ENCODE measurements at places on chromosomes 16 and 17.

DNA sequence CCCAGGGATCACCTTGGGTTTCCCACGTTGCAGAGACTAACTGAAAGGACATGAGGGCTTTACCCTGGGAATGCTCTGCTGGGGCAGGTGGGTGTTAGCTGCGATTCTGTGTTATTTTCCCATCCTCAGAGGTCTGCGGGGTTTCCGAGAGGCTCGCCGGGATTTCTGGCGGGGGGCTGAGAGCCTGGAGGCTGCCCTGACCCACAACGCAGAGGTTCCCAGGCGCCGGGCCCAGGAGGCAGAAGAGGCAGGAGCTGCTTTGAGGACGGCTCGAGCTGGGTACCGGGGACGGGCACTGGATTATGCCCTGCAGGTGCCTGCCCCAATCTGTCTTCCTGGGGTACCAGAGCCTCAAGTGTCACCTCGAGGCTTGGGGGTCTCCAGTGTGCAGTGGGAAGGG lies 6.9 kb downstream of the ACAP1 start:
- DNase-seq = no peak

DNA sequence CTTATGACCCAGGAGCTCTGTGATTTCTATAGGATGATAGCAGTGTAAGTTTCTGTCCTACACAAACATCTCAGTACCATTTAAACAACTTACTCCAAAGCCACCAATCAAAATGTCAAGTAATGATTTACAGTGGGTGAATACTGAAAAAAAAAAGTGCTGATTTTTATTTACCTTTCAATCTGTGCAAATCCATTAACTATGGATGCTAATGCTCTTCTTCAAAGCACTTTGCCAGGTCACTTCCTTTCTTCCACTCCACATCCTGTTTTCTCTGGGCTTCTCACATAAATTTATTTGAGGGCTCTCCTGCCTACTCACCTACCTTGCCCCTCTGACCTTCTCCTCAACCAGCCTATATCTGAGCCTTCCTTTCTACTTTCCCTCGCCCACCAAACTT lies 101.6 kb downstream of the SKAP1 start:
- DNase-seq = no peak

DNA sequence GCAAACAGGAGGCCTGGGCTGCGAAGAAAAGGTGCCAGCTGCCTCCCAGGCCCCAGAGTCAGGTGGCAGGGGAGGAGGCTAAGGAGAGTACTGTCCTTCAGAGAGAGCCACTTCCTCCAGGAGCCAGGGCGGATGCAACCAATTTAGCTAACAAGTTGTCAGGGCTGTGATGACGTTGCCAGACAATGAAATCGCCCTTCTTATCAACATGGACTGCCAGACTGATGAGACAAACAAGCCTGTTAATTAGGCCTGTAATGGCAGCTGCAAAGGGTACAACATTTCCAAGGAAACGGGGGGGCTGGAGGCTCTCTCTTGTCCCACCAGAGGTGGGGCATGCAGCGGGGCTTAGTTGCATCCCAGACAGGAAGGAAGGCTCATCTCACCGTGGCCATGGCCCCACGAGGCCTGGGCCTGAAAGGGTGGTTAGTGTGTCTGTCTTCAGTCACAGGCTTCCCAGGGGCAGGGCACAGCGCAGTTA lies 111.8 kb downstream of the SDK2 start:
- DNase-seq = no peak

GRCh38 chr16:22868593-22869224 lies 54.7 kb downstream of the HS3ST2 start:
- DNase-seq = no peak

- DNase-seq = peak; percentile 53
Measured at GRCh38 chr16:27398894-27399853, 2.8 kb upstream of the IL21R start.

GRCh38 chr17:2289878-2290478 lies 13.6 kb downstream of the SMG6 start:
- no peak for DNase-seq

- no peak for DNase-seq
Measured at GRCh38 chr16:89037261-89038152, 56.1 kb upstream of the ACSF3 start.

Measured in right atrium auricular region (tissue), 2 donors.